GM04504 (cell line): ENCODE measurements at places on chromosomes 2 and 18.

DNA sequence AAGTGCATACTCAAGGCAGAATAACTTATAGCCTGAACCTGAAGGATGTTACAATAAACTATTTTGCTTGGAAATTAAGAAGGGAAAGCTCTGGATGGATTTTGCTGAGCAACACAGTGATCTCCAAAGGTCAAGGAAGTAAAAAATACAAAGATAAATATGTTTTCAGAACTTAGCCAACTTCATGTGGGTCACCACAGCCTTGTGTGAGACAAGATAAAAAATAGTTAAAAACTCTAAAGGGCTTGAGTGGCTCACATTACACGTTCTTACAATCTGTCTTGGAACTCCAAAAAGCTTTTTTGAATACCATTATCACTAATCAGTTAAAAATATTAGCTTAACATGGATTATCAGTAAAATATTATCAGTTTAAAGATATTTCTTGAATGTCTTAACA, 28.9 kb upstream of the MTX2 start:
- DNase-seq = no peak

- DNase-seq = no peak
Observed at GRCh38 chr18:70468861-70469547, 180.2 kb downstream of the SOCS6 start.

DNA sequence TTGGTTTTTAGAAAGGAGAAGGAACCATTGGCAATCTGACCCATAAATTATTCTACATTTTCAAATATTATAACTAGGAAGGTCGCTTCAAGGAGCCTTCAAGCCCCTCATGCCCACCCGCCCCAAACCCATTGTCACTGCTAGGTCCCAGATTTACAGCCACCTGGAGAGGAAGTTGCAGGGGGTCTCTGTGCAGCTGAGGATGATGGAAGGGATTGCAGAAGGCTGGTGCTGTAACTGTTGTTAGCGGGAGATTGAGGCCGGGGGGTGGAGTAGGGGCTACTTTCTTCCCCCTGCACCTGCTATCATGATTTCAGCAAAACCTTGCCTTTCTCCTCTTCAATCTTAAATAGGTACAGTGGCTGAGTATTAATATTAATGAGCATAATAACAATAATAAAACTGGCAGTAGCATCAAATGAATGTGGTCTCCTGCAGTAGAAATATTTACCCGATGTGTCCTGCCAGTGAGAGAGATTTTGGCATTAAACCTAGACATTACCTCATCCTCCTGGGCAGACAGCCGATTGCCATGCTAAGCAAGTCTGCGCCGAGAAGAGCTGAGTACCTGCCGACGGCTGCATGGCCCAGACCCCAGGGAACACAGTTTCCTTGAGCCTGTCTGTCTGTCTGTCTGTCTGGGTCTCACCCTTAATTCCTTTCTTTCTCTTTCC, 225.4 kb downstream of the FAM210A start:
- peak; percentile 42 for DNase-seq

GRCh38 chr2:216770717-216771116, 75.4 kb upstream of the IGFBP5 start:
- no peak for DNase-seq

DNA sequence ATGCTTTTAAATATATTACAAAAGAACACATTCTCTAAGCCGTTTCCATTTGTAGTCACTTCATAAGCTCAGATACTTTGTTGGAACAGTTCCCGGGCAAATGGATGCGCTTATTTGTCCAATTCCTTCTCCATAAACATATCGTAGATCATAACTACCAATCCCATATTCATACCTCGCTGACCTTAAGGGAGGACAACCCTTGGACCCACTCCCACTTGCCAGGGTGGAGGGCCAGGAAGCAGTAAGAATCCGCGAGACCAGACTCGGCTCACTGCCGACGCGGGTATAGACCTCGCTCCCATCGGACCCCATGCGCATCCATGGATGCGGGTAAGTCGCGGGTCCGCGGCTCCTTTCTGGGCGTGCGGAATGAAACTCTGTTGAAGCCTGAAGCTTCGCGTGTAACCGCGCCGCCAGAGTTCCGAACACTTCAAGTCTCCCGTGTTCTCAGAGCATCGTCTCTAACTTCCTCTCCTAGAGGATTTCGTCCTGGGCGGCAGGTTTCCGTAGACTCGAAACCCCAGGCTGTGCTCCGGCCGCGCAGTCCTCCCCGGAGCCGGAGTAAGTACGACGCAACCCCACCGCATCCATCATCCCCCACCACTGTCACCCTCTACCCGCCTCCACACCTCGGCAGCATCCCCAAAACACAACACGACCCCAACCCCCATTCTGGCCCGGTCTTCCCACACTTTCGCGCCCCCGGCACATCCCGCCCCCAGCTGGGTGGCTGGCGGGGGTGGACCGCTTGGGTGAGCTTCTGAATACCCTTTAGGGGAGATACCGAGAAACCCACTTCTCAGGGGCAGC, 1.1 kb downstream of the DSC3 start:
- DNase-seq = no peak

DNA sequence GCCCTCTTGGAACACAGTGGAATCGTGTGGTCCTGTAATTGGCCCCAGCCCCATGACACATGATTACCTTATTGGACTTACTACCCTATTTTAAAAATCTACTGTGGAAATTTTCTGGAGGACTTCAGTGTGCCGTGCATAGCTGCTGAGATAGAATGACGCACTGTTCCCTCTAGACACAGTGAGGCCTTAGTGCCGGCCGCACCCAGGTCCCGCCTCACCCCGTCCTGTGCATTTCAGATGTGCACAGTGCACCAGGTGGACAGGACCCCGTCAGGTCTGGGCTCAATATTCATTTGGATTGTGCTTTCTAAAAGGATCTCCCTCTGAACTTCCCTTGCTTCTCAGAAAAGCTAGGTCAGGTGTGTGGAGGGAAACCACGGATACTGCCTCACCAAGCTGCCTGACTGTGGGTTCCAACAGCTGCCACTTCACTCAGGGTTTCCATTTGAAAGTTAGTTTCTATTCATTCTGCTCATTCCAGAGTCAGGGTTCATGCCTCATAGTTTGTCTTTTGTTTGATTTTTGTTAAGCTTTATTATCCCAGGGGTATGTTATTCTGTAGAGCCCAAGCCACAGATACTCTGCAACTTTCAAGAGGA, 155.8 kb downstream of the PTGR3 start:
- no peak for DNase-seq

- no peak for DNase-seq
Observed at GRCh38 chr2:31428001-31428418, 13.5 kb upstream of the XDH start.

GRCh38 chr2:140362361-140362760, 1582.2 kb upstream of the NXPH2 start:
- no peak for DNase-seq

GRCh38 chr18:13003466-13003896, 12.3 kb downstream of the CEP192 start:
- DNase-seq = peak; percentile 24

- DNase-seq = no peak
Observed at GRCh38 chr2:38416296-38417036, 39.4 kb upstream of the ATL2 start.

GRCh38 chr2:207317378-207317984, 151.7 kb upstream of the KLF7 start:
- no peak for DNase-seq

DNA sequence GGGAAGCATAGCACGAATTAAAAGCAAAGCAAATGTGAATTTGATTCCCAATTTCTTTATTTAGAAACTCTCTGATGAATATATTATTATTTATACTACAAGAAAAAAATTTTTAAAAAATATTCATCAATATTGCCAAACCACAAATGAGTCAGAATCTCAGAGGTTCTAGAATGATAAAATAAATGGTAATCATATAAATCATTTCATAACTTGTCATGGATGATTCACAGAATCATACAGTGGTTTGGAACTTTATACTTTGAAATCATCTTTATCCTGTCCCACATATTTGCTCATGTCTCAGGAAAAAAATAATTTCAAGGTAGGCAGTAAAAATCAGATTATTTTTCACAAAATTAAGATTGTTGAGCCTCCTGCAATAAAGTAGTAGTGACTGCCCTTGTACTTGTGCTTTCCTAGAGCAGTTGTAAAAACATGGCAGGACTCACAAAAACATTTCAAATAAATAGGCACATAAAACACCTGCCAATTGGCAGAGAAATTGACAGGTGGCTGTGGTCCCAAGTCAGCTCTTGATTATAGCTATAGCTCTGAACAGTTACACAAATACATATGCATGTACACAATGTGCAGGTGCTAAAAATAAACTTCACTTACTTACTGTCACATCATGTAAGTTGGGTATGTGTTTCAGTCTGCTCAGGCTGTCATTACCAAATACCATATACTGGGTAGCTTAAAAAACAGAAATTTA, 273.9 kb upstream of the SESTD1 start:
- DNase-seq = no peak

DNA sequence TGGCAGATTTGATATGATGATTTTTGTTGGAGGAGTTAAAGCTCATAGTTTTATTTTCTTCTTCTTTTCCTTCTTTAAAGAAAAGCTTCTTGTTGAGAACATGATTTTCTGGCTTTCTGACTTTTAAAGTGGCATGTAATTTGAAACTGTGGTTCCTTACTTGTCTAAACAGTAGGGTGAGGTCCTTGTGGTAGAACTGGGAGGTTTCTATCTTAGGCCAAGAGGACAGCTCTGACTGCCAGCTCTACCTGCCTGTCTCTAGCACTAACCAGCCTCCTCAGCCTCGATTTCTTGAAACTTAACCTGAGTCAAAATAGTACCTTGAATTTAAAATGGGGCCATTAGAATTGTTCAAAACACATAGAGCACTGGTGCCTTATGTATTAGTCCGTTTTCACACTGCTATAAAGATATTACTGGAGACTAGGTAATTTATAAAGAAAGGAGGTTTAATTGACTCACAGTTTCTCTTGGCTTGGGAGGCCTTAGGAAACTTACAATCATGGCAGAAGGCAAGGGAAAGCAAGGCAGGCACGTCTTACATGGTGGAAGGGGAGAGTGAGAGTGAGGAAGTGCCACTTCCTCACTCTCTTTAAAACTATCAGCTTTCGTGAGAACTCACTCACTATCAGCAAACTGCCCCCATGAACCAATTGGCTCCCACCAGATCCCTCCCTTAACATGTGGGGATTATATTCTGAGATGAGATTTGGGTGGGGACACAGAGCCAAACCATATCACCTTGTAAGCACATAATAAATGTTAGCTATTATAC, 119.0 kb downstream of the CERS6 start:
- no peak for DNase-seq

DNA sequence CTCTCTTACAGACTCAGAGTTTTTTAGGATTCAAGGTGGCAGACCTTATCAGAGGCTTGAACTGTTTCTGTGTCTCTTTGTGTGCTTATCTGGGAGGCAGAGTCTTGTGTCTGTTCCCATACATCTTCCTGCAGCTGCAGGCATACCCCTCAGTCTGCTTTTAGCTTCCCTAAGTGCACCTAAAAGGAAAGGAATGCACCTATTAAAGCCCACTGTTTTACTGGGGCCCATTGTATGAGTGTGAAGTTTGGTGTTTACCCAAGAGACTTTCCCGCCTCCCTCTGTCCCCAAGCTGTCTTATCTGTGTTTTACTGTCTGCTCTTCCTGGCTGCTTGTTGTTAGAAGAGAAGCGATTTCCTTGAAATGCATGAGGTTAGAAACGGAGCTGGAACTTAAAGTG, 1757.3 kb upstream of the PIK3C3 start:
- no peak for DNase-seq

GRCh38 chr18:50724751-50725151, 95.1 kb downstream of the MRO start:
- no peak for DNase-seq

- no peak for DNase-seq
Observed at GRCh38 chr2:3208591-3208990, 169.0 kb downstream of the EIPR1 start.

DNA sequence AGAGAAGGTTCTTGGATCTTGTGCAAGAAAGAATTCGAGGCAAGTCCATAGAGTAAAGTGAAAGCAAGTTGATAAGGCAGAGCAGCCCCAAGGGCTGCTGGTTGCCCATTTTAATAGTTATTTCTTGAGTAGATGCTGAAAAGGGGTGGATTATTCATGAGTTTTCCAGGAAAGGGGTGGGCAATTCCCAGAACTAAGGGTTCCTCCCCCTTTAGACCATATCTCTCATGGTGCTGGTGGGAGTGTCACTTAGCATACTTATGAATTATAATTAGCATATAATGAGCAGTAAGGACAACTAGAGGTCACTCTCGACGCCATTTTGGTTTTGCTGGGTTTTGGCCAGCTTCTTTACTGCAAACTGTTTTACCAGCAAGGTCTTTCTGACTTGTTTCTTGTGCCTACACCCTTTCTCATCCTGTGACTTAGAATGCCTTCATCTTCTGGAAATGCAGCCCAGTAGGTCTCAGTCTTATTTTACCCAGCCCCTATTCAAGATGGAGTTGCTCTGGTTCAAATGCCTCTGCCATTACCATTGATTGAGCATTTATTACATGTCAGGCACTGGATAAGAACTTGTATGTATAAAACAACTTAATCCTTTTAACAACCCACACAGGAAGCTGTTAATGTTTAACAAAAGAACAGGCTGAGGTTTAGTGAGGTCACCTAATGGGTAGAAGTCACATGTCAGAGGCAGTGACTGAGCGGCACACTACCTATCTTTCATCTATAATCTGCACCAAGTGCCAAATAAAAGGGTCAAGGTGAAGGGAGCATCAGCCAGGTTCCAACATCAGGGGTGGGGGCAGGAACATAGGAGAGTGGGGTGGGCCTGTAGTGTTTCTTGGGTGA, 250.9 kb downstream of the ICOS start:
- DNase-seq = no peak

DNA sequence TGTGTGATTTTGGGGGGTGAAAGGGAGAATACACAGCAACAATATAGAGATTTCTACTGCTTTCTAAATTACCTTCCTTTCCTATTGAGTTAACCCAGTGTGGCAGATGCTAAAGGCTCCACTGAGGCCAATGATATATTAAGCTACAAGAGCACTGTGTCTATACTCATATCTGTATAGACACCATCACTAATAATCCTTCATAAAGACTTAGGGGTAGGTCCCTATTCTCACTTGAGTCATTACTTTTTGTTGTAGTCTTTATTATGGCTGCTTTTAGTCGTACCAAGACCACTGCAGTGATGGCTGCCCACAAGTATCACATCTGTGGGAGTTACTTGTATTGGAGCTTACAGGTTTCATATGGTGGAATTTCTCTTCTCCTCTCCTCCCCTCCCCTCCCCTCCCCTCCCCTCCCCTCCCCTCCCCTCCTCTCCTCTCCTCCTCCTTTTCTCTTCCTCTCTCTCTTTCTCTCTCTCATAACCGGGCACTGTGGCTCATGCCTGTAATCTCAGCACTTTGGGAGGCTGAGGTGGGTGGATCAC, 637.6 kb downstream of the ADCYAP1 start:
- no peak for DNase-seq

DNA sequence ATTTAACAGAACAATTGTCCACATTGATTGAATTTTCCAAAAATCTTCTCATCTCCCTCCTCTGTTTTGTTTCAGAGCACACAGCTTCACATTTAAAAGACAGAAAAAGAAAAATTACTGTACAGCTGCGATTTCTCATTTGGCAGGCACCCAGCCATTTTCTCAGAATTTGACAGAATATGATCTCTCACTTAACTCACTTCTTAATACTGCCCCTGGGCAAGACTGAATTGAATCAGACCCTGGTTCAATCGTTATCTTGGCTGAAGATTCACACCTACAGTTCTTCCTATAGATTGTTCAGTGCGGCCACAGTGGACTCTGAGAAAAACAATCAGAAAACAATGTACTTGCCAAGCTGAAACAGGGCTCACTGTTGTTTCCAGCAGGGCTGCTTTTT, 90.2 kb upstream of the LHCGR start:
- no peak for DNase-seq
